HCT116 (cell line): ENCODE measurements at places on chromosomes 16 and 17.

DNA sequence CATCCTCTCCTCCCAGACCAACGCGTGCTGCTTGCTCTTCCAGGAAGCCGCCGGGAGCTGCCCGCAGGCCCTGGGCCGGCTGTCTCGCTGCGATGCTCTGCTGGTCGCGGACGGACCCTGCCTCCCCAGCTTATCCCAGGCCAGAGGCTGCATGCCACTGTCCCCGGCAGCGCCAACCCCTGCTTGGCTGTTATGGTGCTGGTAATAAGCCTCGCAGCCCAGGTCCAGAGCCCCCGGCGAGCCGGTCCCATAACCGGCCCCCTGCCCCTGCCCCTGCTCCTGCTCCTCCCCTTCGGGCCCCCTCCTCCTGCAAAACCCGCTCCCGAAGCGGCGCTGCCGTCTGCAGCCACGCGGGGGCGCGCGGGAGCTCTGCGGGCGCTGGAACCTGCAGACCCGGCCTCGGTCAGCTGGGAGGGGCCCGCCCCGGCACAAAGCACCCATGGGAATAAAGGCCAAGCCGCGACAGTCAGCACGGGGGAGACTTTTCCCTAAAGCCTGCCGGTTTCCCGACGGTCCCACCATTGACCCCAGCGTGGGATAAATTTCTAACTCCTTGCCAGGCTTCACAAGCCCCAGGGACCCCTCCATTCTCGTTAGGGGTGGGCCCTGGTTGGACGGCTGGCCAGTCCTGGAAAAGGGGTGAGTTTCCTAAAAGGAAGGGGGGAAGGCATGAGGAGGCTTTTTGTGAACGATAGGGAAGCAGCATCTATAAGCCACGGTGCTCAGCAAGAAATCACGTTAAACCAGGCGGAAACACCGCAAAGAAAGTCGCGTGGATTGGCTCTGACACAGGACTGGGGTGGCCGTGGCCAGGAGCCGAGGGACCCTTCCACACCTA is 11.2 kb downstream of the ENPP7 start:
- H3K27ac ChIP-seq = no peak overlapping the region
- H3K27me3 ChIP-seq = 0 out of 2 replicates have a peak, but pooled peaks cover 3% of the 10 kb centered on the region
- H3K4me1 ChIP-seq = peaks cover 11% of the 10 kb centered on the region; the same call in 1 of the 2 replicates
- peak overlapping the region; percentile 24 for H3K4me3 ChIP-seq

DNA sequence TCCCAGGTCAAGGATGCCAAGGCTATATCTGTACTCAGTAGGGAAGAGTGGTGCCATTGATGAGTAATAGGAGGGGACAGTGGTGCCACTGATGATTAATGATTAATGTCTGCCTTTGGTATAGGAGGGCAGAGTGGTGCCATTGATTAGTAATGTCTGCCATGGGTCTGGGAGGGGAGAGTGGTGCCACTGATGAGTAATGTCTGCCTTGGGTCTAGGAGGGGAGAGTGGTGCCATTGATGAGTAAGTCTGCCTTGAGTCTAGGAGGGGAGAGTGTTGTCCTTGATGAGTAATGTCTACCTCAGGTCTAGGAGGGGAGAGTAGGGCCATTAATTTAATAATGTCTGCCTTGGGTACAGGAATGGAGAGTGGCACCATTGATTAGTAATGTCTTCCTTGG is 507.8 kb upstream of the EEF2KMT start:
- H3K27me3 ChIP-seq = peaks cover 9% of the 10 kb centered on the region; the same call in 1 of the 2 replicates
- H3K4me3 ChIP-seq = no peak overlapping the region
- no peaks in the 10 kb centered on the region for H3K4me1 ChIP-seq

- peak overlapping the region; percentile 75 for H3K4me3 ChIP-seq
- H3K27ac ChIP-seq = no peak overlapping the region
- no peak for DNase-seq
- H3K27me3 ChIP-seq = no peaks in the 10 kb centered on the region
Observed at GRCh38 chr17:39196241-39196807, 1.1 kb downstream of the CACNB1 start.

DNA sequence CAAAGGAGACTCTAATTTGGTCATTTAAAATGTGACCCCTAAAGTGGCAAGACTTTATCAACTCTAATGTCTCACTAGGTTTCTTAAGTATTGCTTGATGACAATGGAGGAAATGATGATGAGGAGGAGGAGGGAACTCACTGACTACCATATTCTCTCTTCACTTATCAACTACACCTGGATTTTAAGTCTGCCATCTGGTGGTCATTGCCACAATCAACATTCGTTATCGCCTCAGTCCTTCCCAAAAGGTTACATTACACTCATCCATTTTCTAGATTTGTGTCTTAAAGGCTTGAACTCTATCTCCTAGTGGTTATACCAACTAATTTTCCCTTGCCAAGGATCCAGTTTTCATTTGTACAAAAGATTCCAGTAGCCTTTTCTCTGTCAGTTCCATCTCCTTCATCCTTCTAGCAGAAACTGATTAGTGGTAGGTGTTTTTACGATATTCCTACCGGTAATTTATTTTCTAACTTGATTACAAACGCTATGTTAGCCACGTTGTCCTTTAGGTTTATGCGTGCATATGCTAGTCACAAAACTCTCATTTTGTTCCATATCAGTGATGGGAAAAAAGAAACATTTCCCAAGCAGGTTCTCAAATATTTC is 114.6 kb upstream of the NOG start:
- H3K27ac ChIP-seq = no peak overlapping the region
- no peaks in the 10 kb centered on the region for H3K4me1 ChIP-seq
- H3K27me3 ChIP-seq = peaks cover 30% of the 10 kb centered on the region
- peak; percentile 58 for DNase-seq
- H3K36me3 ChIP-seq = no peaks in the 10 kb centered on the region

GRCh38 chr16:25035494-25036405 is 20.6 kb upstream of the ARHGAP17 start:
- H3K4me1 ChIP-seq = peaks cover 16% of the 10 kb centered on the region
- no peak overlapping the region for H3K27ac ChIP-seq
- H3K27me3 ChIP-seq = no peaks in the 10 kb centered on the region
- no peak for DNase-seq
- H3K36me3 ChIP-seq = no peaks in the 10 kb centered on the region
- no peak overlapping the region for H3K4me3 ChIP-seq

- H3K36me3 ChIP-seq = no peaks in the 10 kb centered on the region; the same call in 1 of the 2 replicates
- H3K4me1 ChIP-seq = peaks cover 48% of the 10 kb centered on the region
- peak overlapping the region; percentile 95 for H3K4me3 ChIP-seq
- H3K27ac ChIP-seq = peak overlapping the region; percentile 97
- DNase-seq = no peak
Observed at GRCh38 chr17:82213251-82214011, 789 bp upstream of the CCDC57 start.

DNA sequence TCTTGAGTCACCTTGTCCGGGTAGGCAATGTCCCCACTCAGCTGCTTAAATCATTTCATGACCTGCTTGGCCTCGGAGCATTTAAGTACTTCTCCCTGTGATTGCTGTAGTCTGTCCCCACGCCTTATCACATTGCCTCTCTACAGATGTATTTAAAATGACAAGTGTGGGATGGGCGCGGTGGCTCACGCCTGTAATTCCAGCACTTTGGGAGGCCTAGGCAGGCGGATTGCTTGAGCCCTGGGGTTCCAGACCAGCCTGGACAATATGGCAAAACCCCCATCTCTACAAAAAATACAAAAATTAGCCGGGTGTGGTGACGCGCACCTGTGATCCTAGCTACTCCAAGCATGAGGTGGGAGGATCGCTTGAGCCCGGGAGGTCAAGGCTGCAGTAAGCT is 1.3 kb upstream of the GJC1 start:
- no peak for DNase-seq
- H3K27me3 ChIP-seq = no peaks in the 10 kb centered on the region
- no peaks in the 10 kb centered on the region for H3K36me3 ChIP-seq
- H3K4me1 ChIP-seq = peaks cover 41% of the 10 kb centered on the region
- peak overlapping the region; percentile 95 for H3K27ac ChIP-seq
- peak overlapping the region; percentile 22 for H3K4me3 ChIP-seq

DNA sequence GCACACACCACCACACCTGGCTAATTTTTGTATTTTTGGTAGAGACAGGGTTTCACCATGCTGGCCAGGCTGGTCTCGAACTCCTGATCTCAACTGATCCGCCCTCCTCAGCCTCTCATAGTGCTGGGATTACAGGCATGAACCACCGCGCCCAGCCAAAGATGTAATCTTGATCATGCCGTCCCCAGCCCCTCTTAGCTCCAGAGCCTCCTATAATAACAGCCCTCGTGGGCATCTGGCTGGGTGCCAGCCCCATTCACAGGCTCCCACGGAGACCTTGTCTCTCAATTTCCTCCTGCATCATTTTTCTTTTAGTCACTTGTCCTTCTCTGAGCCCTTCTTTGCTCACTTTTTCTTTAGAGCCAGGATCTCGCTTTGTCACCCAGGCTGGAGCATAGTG is 94.2 kb downstream of the KATNIP start:
- no peak for DNase-seq
- H3K4me3 ChIP-seq = no peak overlapping the region
- no peaks in the 10 kb centered on the region for H3K27me3 ChIP-seq
- no peaks in the 10 kb centered on the region for H3K4me1 ChIP-seq
- H3K36me3 ChIP-seq = no peaks in the 10 kb centered on the region; the same call in 1 of the 2 replicates

GRCh38 chr16:14364386-14365199 is 265.5 kb downstream of the PARN start:
- peak overlapping the region; percentile 63 for H3K27ac ChIP-seq
- peak overlapping the region; percentile 52 for H3K4me3 ChIP-seq
- DNase-seq = peak; percentile 46

DNA sequence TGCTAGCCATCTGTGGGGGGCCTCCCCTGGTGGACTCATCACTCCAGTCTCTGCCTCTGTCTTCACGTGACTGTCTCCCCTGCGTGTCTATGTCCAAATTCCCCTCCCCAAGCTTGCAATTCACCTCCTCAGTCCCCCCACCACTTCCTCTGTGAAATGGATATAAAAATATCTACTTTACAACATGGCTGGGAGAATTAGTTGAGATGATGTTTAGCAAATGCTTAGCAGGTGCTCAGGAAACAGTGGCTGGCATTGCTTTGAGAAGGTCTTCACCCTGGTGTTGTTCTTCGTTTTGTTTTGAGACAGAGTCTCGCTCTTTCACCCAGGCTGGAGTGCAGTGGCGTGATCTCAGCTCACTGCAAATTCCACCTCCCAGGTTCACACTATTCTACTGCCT is 8.3 kb upstream of the ZCCHC14 start:
- H3K27ac ChIP-seq = no peak overlapping the region
- H3K36me3 ChIP-seq = no peaks in the 10 kb centered on the region
- 0 out of 2 replicates have a peak, but pooled peaks cover 6% of the 10 kb centered on the region for H3K4me1 ChIP-seq

- no peak overlapping the region for H3K4me3 ChIP-seq
- no peaks in the 10 kb centered on the region for H3K36me3 ChIP-seq
- H3K27me3 ChIP-seq = no peaks in the 10 kb centered on the region
- H3K4me1 ChIP-seq = no peaks in the 10 kb centered on the region
- DNase-seq = no peak
Observed at GRCh38 chr17:37796076-37796475, 51.2 kb upstream of the HNF1B start.

DNA sequence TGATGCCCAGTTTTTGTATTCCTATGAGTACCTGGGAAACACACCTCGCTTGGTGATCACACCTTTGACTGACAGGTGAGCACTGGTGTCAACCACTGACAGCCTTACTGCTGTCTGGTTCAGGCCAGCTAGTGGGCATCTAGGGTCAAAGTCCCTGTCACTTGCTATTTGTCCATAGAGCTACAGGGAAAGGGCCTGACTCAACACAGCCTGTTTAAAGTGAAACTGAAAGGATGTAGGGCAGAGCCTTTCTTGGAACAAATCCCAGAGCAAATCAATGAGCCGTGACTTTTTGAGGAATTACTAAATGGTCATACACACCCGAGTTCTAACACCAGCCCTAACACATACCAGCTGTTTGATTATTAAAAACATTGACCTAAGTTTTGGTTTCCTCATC is 106.8 kb downstream of the DNAH9 start:
- H3K4me1 ChIP-seq = no peaks in the 10 kb centered on the region
- no peak overlapping the region for H3K4me3 ChIP-seq
- H3K36me3 ChIP-seq = no peaks in the 10 kb centered on the region
- peaks cover 5% of the 10 kb centered on the region; the same call in 1 of the 2 replicates for H3K27me3 ChIP-seq
- DNase-seq = no peak

DNA sequence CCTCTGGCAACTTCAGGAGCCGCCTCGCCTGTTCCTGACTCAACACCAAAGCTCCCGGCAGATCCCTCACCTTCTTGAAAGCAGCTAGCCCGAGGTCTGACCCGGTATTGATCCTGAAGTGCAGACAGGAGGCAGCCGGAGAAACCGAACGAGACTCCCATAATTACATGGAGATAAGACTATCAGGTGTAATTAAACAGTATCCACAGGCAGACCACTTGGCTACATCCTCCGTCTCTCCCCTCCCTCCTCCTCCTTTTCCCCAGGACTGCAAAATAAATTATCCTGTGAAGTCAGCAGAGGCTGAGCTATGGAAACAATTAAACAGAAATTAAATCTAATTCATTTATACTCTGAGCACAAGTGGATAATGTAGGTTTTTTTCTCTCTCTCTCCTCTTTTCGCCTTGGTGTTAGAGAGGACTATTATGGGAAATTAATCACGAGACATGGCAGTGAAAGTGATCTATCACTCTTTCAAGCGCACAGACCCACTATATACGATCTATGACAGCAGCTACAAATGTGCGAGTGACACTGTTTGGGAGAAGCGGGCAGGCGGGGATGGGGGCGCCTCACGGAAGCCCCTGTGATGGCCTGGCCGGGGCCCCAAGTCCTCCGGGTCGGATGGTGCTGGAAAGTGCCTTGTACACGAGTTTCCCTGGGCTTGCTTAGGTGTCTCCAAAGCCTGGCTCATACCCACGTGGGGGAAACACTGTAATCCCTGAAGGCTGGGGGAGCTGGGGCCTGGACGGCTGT is 92.8 kb downstream of the RBFOX3 start:
- no peaks in the 10 kb centered on the region for H3K4me1 ChIP-seq
- H3K27ac ChIP-seq = no peak overlapping the region
- H3K27me3 ChIP-seq = peaks cover 11% of the 10 kb centered on the region

DNA sequence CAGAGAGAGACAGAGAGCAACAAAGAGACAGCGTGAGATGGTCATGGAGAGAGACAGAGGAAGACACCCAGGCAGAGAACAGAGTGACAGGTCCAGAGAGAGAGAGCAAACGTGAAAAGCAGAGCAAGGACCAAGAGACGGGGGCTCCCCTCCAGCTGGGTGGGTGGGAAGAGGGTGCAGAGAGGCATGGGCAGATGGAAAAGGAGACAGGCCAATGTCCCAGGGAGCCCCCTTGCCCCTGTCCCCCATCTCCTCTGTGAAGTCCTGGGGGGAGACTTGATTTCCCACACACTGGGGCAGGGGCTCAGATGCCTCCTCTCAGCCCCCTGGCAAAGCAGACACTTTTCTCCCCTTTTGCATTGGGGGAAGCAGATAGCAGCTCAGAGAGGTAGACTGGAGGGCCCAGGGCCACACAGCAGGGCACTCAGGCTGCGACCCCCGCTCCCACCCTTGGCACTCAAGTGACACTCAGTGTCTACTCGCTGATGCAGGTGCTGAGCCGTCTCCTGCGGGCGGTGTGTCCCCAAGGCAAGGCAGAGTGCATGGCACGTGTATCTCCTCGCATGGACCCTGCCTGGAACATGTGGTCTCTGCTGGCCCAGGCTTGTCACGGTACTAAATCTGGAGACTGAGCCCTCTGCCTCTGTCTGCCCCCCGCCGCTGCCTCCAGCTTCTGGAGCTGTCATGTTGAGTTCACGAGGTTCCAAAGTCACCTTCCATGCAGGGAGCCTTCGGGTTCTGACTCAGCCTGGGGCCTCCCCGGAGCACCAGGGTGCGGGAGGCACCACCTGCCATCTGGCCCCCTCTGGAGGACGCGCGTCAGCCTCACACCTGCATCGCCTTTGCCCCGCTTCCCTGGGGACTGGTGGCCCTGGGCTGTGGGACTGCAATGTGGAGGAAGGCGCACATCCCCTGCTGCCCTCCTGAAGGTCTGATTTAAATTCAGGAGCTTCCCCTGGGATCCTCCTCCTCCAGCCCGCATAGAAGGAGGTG is 215.9 kb upstream of the GSE1 start:
- peak overlapping the region; percentile 55; the same call in 1 of the 2 replicates for H3K27ac ChIP-seq
- no peak for DNase-seq
- no peak overlapping the region for H3K4me3 ChIP-seq
- no peaks in the 10 kb centered on the region for H3K36me3 ChIP-seq
- peaks cover 41% of the 10 kb centered on the region for H3K4me1 ChIP-seq
- no peaks in the 10 kb centered on the region for H3K27me3 ChIP-seq
